Effector memory CD8-positive, alpha-beta T cell (primary cell): ENCODE measurements at places on chromosomes 3 and 15.

GRCh38 chr3:150230037-150230436, 178.1 kb upstream of the TSC22D2 start:
- no peak for DNase-seq

- DNase-seq: no peak
These were observed 45.3 kb downstream of the OSTN start for GRCh38 chr3:191244242-191244867.

GRCh38 chr15:80925597-80926059, 64.0 kb downstream of the MESD start:
- DNase-seq: no peak

- peak; percentile 29 for DNase-seq
These were observed 15.6 kb downstream of the FRMD4B start for GRCh38 chr3:69370156-69370883.

- no peak for DNase-seq
These were observed 101.0 kb upstream of the CPNE4 start for GRCh38 chr3:132135628-132136333.

GRCh38 chr15:63870487-63871209, 36.9 kb upstream of the HERC1 start:
- no peak for DNase-seq
